Activated T-cell treated with anti-CD3 and anti-CD28 coated beads, Interleukin-2, amount 50 U/mL, for 72 hours (primary cell): ENCODE measurements at places on chromosomes 5 and 9. TPM values are rescaled to one million over a fixed set of nuclear protein-coding genes. Genes with fewer than 3 reads are reported as not detected.

The CDH6 gene
- not detected for total RNA-seq

GRCh38 chr5:80043187-80043586 is 8.0 kb downstream of the THBS4 start:
- DNase-seq, result no peak

DNA sequence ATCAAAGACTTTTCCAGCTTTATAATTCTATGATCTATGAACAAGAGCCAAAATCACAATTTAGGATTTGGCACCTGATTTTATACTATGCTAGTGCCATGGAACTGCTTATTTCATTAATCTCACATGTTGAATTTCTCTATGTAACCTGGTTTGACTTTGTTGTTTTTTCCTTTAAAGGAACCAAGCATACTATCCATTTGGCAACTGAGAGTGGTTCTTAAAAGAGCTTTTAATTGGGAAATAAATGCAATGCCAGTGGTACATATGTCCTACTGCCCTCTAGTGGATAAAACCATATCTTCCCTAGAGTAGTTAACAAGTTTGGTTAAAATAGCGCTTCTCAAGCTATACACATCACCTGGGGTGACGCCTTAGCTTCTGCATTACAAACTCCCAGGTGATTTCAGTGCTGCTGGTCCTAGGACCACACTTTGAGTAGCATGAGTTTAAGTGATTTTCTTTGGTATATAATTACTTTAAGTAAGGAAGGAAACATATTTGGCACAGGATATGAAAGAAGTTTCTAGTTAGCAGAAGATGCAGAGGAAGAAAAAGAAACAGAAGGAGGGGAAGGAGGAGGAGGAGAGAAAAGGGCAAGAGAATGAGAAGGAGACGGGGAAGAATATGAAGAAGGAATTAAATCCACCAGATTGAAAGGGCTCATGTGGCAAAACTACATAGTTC is 56.8 kb downstream of the FGF10 start:
- DNase-seq, result no peak

DNA sequence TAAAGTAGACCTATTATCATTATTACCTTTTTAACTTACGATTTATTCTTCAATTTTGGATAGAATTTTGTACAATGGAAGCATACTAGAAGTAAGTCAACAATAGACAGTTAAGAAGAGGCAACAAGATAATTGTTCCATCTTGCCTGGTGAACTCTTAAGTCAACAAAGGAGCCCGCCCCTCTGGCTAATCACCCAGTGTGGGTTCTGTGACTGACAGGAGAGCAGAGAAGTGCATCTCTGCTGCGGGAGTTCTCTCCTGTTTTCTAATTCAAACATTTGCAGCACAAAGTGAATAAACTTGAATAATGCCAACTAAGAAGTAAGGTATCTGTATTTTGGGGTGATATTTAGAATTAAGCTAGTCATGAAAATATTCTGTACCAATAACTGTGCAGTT is 6.7 kb upstream of the ISL1 start:
- DNase-seq, result no peak

- no peak for DNase-seq
Measured at GRCh38 chr5:6408627-6409446, 30.5 kb upstream of the MED10 start.
